Body of pancreas (tissue), 4 donors: ENCODE measurements at places on chromosomes 2 and 18. TPM values are rescaled to one million over a fixed set of nuclear protein-coding genes. Genes with fewer than 3 reads are reported as not detected.
A peak's percentile ranks its signal among the peaks of the same experiment; 100 is the strongest.

CXCR4 gene
- 0.33 TPM for total RNA-seq

KCNG2 gene
- not detected for total RNA-seq

TFCP2L1 gene
- 4.6 TPM for total RNA-seq

SCN9A gene
- total RNA-seq: 11.9 TPM

EIF4E2 gene
- total RNA-seq: 12.2 TPM

DNA sequence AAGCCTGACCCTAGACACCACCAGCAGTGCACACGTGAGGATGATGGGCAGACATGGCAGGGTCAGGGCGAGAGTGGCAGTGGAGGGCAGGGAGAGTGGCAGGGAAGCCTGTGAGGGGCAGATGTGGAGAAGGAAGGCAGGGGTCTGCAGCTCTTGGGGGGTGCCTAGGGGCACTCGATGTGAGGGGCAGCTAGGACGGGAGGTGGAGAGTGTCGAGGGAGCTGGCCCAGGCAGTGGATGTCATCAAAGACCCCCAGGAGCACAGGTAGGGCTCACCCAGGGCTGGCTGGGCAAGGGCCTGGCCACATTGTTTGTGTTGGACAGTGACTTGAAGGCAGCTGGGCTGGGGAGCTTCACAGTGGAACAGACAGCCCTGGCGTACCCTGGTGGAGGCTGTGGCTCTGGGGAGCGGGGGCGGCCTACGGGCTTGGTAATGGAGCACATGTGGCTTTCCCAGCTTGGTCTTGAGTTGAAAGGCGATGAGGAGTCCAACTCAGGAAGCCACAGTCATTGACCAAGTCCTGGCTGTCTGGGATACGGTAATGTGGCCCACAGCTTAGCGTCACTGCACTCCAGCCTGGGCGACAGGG lies 87.1 kb downstream of the RTP5 start:
- no peaks in the 10 kb centered on the region for H3K27me3 ChIP-seq
- H3K36me3 ChIP-seq: no peaks in the 10 kb centered on the region
- no peak overlapping the region for H3K27ac ChIP-seq
- DNase-seq: no peak
- H3K4me1 ChIP-seq: no peaks in the 10 kb centered on the region

DNA sequence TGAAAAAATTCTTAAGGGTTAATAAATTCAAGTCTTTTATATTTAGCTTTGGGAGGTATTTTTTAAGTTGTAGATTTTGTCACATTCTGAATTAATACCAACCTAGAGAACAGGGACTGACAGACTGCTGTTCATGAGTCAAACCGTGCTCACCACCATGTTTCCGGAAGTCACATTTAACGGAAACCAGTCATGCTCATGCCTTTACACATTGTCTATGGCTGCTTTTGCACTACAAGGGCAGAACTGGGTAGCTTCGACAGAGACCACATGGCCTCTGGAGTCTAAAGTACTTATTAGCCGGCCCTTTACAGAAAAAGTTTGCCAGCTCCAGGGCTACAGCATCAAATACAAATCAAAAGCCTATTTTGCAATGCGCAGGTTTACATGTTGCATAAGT lies 33.3 kb downstream of the LONRF2 start:
- no peak for DNase-seq
- H3K36me3 ChIP-seq: no peaks in the 10 kb centered on the region
- peaks cover 51% of the 10 kb centered on the region for H3K4me1 ChIP-seq
- no peaks in the 10 kb centered on the region for H3K27me3 ChIP-seq

DNA sequence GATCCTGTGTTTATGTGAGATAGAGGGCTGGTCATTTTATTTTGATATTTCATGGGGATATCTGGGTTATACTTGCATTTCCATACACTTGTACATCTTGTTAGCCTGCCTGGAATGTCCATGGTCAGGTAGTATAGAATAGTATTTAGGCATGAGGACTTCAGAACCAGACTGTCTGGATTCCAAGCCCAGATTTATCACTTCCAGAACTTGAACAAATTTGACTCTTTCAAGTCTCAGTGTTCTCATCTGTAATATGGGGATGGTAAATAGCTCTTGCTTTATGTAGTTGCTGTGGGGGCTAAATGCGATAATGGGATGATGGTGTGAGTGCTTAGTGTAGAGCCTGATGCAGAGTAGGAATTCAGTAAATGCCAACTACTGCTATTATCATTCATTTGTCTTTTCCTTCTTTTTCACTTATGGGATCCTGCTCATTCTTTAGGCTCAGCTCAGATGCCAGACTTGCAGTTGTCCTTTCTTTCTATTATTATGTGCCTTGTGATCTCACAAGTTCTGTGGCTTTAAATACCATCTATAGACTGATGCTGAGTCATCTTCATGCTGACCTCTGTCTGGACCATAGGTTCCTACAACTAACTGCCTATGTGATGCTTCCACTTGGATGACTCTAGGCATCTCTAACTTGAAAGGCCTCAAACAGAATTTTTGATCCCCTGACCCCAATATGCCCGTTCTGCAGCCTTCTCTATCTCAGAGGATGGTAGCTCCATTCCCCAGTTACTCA lies 67.4 kb downstream of the POLE4 start:
- no peak for DNase-seq
- no peaks in the 10 kb centered on the region for H3K27me3 ChIP-seq
- H3K27ac ChIP-seq: no peak overlapping the region
- no peaks in the 10 kb centered on the region for H3K36me3 ChIP-seq
- H3K4me1 ChIP-seq: no peaks in the 10 kb centered on the region

- no peak for DNase-seq
- peak overlapping the region; percentile 26 for H3K27ac ChIP-seq
- H3K4me1 ChIP-seq: peaks cover 60% of the 10 kb centered on the region
- no peaks in the 10 kb centered on the region for H3K27me3 ChIP-seq
- no peaks in the 10 kb centered on the region for H3K36me3 ChIP-seq
Observed at GRCh38 chr18:62744076-62744968, 29.0 kb downstream of the PHLPP1 start.

DNA sequence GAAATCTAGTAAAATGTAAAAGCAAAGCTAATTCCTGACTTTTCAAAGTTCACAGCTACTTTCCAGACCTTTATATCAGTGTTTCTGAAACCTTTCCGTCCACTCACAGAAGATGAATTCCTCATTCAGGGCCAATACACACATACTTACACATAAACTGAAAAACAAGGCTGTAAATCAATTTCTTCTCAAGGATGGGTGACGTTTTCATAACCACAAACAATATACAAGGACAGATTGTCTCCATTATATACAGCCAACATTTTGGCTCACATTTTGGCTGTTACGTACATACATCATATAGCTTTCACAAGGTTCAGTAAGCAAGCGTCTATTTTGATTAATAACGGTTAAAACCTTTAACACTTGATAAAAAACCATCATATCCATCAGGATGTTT lies 1.4 kb downstream of the RPRD1A start:
- no peak overlapping the region for H3K4me3 ChIP-seq
- H3K4me1 ChIP-seq: peaks cover 23% of the 10 kb centered on the region
- no peak for DNase-seq
- no peak overlapping the region for H3K27ac ChIP-seq

- no peaks in the 10 kb centered on the region for H3K27me3 ChIP-seq
- no peak overlapping the region for H3K4me3 ChIP-seq
- no peaks in the 10 kb centered on the region for H3K4me1 ChIP-seq
- no peaks in the 10 kb centered on the region for H3K36me3 ChIP-seq
Observed at GRCh38 chr2:148794558-148794957, 80.5 kb upstream of the KIF5C start.

DNA sequence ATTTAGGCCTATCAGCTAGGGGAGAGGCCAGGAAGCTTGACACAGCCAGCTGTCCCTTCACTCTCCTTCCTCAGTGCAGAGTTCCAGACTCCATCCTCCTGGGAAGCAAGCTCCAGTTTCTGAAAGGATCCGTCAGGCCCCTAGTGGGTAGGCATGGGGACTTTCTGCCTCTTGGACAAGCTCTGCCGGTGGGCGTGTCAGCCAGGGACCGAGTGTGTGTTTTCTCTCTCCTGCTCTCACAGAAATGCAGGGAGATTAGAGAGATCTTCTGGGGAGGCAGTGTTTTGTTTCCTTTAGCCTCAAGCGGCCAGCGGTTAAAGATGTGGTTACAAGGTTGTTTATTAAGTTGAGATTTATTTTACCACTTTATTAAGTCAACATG lies 29.9 kb upstream of the OTOS start:
- no peak overlapping the region for H3K27ac ChIP-seq
- H3K4me3 ChIP-seq: no peak overlapping the region
- DNase-seq: no peak
- H3K4me1 ChIP-seq: no peaks in the 10 kb centered on the region
- no peaks in the 10 kb centered on the region for H3K36me3 ChIP-seq

GRCh38 chr2:5287558-5288334 lies 404.4 kb upstream of the SOX11 start:
- H3K4me1 ChIP-seq: no peaks in the 10 kb centered on the region
- H3K27me3 ChIP-seq: no peaks in the 10 kb centered on the region
- no peak overlapping the region for H3K27ac ChIP-seq

GRCh38 chr2:26591619-26592505 lies 49.3 kb downstream of the CIB4 start:
- no peak overlapping the region for H3K27ac ChIP-seq
- no peaks in the 10 kb centered on the region for H3K27me3 ChIP-seq
- H3K4me1 ChIP-seq: no peaks in the 10 kb centered on the region
- H3K4me3 ChIP-seq: no peak overlapping the region

- H3K4me3 ChIP-seq: no peak overlapping the region
- no peaks in the 10 kb centered on the region for H3K4me1 ChIP-seq
- no peak for DNase-seq
- no peaks in the 10 kb centered on the region for H3K27me3 ChIP-seq
- H3K36me3 ChIP-seq: no peaks in the 10 kb centered on the region
Observed at GRCh38 chr18:28281400-28281799, 104.5 kb upstream of the CDH2 start.

- H3K36me3 ChIP-seq: no peaks in the 10 kb centered on the region
- H3K4me1 ChIP-seq: peaks cover 11% of the 10 kb centered on the region
- H3K4me3 ChIP-seq: no peak overlapping the region
- H3K27ac ChIP-seq: no peak overlapping the region
- peak; percentile 55 for DNase-seq
Observed at GRCh38 chr2:189347540-189347939, 93.7 kb upstream of the WDR75 start.

GRCh38 chr18:30991397-30991796 lies 51.1 kb downstream of the DSC3 start:
- no peaks in the 10 kb centered on the region for H3K27me3 ChIP-seq
- DNase-seq: no peak
- no peaks in the 10 kb centered on the region for H3K36me3 ChIP-seq
- H3K4me3 ChIP-seq: no peak overlapping the region
- no peak overlapping the region for H3K27ac ChIP-seq

DNA sequence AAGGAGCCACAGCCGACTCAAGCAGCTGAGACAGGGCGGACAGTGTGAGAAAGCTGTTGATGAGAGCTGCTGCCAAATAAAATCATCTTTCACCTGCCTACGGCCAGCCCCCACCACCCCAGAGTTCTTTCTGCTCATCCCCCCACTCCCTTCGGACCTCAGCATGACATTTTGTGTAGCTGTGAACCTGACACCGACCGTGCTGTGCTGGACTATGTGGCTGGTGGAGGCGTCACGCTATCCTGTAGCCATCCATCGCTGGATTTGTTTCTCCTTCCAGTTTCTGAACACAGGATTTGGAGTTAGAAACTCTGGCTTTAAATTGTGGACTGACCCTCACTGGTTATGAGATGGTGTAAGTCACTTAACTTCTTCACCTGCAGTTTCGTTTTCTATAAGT lies 317.3 kb downstream of the DCDC2C start:
- no peak for DNase-seq
- no peak overlapping the region for H3K4me3 ChIP-seq
- no peaks in the 10 kb centered on the region for H3K27me3 ChIP-seq
- no peaks in the 10 kb centered on the region for H3K36me3 ChIP-seq

DNA sequence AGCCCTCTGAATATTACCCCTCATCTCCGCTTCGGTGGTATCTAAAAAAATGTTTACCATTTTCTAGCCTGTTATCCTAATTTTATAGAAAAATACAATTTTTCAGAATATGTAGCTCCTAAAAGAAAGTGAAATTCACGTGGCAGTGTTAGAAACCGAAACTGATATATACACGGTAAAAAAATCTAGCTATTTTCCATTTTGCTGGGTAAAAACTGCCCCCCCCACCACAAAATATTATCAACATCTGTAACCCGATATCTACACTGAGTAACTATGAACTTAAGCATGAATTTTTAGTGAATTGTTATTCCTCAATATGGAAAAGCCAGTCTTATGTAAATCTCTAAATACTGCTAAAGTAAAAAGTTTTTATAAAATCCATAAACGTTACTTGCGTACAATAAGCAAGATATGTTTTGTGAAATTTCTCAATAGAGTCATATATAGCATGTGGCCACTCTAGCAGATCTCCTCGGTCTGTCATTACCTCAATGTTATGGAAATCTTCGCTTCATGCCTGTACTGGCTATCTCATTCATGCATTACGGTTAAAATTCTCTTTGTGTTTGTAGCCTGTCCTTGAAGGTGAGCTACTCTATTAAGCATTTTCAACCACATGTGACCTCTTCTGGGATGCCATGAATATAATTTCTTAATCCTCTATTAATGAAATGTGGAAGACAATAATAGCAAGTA lies 524.2 kb downstream of the TRIB2 start:
- no peaks in the 10 kb centered on the region for H3K36me3 ChIP-seq
- H3K27me3 ChIP-seq: no peaks in the 10 kb centered on the region
- no peak for DNase-seq
- H3K4me1 ChIP-seq: no peaks in the 10 kb centered on the region
- H3K27ac ChIP-seq: no peak overlapping the region

DNA sequence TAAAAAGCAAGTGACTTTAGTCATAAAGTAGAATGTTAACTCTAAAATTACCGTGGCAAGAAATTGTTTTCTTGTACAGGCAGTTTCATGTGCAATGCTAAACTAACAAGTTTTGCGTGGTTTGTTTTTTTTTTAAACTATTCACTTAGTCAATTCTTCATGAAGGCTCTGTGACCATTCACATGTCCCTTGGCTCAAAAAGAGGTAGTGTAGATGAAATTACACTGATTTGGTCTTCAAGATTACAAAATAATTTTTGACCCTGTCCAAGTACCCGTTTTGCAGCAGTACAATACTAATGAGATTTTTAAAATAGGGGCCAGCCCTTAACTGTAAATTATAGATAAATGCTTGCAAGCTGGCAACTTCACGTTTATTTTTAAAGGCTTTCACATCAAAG lies 1.3 kb downstream of the TMEM131 start:
- H3K27me3 ChIP-seq: no peaks in the 10 kb centered on the region
- no peak for DNase-seq
- H3K4me1 ChIP-seq: peaks cover 37% of the 10 kb centered on the region
- H3K27ac ChIP-seq: peak overlapping the region; percentile 93

DNA sequence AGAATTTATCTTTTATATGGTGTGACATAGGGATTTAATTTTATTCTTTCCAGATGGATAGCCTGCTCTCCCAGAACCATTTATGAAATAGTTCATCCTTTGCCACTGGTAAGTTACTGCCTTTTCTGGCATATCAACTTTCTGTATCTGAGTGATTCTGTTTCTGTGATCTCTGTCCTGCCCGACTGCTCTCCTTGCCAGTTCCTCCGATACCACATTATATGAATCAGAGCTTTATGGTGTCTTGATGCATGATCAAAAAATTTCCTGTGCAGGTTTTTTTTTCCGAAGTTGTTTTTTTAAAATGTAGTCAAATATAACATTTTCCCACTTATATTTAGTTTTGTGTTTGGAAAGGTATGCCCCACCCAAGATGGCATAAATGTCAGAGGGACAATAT lies 242.5 kb downstream of the CYP26B1 start:
- H3K4me3 ChIP-seq: no peak overlapping the region
- DNase-seq: no peak
- no peaks in the 10 kb centered on the region for H3K36me3 ChIP-seq
- no peak overlapping the region for H3K27ac ChIP-seq
- no peaks in the 10 kb centered on the region for H3K4me1 ChIP-seq
